Activated gamma-delta T cell treated with anti-CD3 and anti-CD28 coated beads, Interleukin-2, amount 50 U/mL, for 16 hours (primary cell): ENCODE measurements at places on chromosomes 6 and 20.

GRCh38 chr20:33444797-33445560 is 1.4 kb upstream of the SNTA1 start:
- no peak for DNase-seq

DNA sequence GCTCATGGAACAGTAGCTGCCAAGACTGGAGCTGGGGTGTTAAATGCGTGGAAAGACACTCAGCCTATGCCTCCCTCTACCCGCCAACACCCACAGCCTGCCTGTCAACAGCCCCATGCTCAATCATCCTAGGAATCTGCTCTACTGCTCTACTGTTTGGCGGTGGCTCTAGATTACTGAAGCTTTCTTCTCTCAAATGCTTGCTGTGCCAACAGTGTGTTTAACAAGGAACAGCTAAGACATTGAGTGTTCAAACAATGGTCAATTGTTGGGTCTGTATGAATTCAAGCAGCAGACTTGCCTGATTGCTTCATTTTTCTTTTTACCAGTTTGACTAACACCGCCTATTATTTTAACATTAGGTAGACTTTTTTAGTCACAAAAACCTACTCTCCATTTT is 258.6 kb downstream of the SOD2 start:
- no peak for DNase-seq

DNA sequence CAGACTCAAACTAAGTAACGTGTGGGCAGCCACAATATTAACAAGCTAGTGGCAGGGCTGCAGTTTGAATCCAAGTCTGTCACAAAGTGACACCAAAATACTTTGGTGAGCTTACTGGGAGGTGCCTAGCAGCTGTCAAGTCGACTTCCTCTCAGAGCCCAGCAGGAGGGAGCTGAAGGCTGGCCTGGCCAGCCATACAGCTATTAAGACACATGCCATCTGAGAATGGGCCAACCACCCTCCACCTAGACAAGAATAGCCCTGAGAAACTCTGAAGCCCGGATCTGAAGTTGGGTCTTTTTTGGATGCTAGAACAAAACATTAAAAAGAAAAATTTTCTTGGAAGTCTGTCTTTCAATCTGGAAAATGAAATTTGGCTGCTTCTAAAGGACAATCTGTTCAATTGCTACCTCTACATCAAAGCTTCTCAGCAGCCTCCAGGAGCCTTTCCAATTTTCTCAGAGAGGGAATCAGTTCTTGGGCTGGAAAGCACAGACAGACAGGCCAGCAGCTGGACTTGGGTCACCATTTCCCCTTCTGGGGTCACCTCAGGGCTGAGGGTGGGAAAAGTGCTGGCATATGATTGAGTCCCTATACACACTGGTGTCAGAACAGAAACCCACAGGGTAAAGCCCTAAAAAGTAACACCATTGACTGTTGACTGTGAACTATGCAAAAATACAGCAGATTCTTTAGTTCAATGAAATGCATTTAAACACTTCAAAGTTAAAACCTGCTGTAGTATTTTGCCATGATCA is 42.9 kb downstream of the UQCC1 start:
- no peak for DNase-seq

- peak; percentile 40 for DNase-seq
Measured at GRCh38 chr20:51326201-51326819, 216.2 kb downstream of the NFATC2 start.

GRCh38 chr6:106281088-106281487 is 44.5 kb downstream of the ATG5 start:
- DNase-seq, result no peak

DNA sequence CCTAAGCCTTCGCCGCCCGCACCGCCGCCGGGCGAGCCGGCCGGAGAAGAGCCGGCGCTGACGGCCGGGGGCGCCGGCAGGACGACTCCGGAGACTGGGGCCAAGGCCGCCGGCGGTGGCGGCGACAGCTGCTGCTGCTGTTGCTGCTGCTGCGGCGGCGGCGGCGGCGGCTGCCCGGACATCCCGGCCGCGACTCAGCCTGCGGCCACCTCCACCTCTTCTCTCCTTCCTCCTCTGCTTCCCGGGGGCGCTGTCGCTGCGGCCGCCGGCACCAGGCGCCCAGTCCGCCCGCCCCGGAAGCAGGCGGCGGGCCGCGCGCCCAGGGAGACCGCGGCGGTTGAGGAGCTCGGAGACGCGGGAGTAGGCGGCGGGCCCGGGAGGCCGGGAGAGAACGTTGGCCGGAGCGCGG is 307 bp downstream of the RANBP9 start:
- DNase-seq, result peak; percentile 44

GRCh38 chr6:53109612-53110011 is 39.0 kb downstream of the GCM1 start:
- no peak for DNase-seq

- no peak for DNase-seq
Measured at GRCh38 chr6:84581494-84582259, 182.7 kb downstream of the TBX18 start.

GRCh38 chr20:37661519-37661918 is 32.3 kb upstream of the CTNNBL1 start:
- no peak for DNase-seq

GRCh38 chr6:12476484-12476883 is 186.3 kb downstream of the EDN1 start:
- no peak for DNase-seq

- DNase-seq, result no peak
Measured at GRCh38 chr6:151292974-151293687, 53.4 kb downstream of the AKAP12 start.

DNA sequence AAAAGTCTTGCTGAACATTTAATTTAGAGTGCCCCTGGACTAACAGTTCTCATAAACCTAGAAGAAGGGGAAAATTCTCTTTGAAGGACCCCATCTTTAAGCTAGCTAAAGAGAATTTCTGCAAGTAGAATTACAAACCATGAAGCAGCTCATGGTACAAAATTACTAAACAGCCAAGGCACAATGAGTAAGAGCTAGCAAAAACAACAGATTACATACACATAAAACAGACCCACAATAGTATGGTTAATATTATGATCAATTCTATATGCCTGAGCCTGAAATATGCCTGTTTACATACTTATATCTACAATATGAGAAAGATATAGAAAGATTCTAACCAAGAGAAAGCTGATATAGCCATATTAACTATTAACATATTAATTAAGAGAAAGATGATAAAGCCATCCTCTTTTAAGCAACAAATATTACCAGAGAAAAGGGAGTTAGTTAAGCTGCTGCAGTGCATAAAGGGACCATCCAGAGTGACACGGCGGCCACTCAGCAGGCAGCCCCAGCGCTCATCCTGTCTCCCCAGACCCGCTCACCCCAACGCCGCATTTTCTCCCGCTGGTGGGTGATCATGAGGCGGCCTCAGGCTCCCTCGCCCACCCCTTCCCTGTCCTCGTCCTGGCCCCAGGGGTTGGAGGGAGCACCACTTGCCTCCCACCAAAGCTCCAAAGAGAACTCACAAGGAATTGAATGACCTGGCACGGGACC is 98.4 kb upstream of the CARMIL1 start:
- no peak for DNase-seq

DNA sequence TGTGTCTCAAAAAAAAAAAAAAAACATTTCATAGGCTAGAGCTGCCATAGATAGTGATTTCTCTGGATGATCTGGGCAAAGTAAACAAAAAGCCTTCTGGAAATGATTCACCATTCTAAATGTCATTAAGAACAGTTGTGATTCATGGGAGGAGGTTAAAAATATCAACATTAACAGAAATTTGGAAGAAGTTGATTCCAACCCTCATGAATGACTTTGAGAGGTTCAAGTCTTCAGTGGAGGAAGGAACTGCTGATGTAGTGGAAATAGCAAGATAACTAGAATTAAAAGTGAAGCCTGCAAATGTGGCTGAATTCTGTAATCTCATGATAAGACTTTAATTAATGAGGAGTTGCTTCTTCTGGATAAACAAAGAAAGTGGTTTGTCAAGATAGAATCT is 26.8 kb upstream of the MMP24 start:
- no peak for DNase-seq

- DNase-seq, result no peak
Measured at GRCh38 chr6:145749632-145750031, 14.3 kb upstream of the EPM2A start.

DNA sequence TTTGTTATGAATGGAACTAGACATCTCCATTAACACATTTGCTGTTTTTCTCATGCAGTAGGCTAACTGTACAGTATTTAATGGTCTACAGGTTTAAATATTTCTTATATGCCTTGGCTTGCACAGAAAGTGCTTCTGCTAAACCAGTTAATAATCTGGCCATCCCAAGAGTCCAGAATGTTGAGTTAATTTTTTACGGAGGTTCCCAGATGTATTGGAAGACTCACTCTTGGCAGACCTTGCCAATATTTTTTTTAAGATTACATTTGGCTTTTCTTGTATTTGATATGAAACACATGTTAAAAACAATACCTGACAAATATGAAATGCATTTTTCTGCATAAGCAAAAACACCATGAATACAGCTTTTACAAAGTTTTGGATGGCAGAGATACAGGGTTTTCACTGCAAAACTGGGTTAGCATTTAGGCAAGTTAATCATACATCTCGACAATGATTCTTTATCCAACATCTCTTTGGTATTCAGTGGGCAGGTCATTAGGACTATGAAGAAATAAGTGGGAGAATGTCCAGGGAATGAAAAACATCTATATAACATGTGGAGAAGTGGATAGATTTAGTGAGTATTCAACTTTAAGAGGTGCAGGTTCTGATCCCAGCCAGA is 94.0 kb downstream of the SGK1 start:
- DNase-seq, result no peak

- no peak for DNase-seq
Measured at GRCh38 chr20:49320460-49320859, 42.6 kb upstream of the ZNFX1 start.

DNA sequence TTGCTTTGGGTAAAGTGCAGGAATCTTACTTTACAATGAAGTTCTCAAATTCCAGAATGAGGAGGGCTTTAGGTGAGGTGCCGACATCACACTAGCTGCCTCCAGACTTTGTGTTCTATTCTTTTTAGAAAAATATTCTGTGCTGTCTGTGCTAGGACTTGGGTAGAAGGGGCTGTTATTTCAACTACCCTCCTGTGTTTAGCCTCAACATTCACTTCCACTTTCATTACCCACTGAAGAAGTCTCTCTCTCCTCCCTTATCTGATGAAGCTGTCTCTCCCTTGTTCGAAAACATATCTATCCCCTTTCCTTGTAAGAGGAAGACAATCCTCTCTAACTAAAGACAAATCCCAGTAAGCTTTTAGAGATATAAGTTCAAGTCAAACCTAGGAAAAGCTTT is 25.0 kb upstream of the BRPF3 start:
- no peak for DNase-seq

- no peak for DNase-seq
Measured at GRCh38 chr20:50389808-50390684, 120.1 kb upstream of the PTPN1 start.

DNA sequence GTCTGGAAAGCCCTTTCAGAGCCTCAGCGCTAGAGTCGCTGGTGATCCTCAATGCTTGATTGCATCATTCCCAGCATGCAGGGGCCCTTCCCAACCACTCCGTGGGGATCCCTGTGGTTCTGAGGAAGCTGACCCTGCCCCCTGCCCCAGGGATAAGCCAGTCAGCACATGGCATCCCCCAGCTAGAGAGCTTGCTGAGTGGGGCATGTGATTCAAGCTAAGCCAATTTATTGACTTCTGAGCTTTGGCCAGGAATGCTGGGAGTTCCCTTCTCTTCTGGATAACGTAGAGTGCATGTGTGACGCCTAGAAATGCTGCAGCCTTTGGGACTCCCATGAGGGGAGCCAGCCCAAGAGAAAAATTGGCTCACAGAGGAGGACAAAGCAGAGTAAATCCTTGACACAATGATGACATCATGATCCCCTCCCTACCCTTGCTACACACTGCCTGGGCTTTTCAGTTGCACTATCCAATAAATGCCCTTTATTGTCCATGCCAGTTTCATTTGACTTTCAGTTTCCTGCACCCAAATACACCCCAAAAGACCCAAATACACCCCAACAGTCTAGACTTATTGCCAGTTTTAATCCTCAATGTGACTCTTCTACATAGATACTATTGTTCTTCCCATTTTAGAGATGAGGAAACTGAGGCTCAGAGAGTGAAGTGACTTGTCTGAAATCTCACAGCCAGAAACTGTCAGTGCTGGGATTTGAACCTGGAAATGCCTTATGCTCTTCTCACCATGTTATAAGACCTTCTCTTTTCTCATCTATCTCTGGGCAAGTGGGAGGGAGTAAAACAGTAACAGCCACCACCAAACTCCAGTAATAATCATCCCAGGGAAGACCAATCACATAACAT is 34.3 kb downstream of the KCNB1 start:
- no peak for DNase-seq

DNA sequence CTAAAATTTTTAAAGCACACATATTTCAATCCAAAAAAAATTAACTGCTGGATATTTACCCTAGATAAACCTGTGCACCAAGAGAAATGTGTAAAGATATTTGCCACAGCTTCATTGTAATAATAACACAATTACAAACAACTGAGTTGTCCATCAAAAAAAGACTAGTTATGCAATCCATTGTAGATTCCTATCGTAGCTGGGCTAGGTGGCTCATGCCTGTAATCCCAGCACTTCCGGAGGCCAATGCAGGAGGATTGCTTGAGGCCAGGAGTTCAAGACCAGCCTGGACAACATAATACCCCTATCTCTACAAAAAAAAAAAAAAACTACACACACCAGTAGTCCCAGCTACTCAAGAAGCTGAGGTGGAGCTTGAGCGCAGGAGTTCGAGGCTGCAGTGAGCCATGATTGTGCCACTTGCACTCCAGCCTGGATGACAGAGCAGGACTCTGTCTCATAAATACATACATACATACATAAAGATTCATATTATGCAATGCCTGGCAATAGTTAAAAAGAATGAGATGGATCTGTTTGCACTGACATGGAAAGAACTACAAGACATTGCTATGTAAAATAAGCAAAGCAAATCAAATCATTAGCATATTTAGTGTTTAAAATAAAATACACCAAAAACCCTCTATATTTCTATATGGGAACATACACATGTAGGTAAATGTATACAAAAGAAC is 56.5 kb upstream of the CCDC28A start:
- DNase-seq, result no peak

- DNase-seq, result no peak
Measured at GRCh38 chr20:62441987-62442539, 14.7 kb upstream of the RBBP8NL start.

- DNase-seq, result no peak
Measured at GRCh38 chr6:23435126-23435525, 690.9 kb upstream of the NRSN1 start.

GRCh38 chr6:4253604-4254231 is 118.3 kb upstream of the ECI2 start:
- DNase-seq, result no peak

DNA sequence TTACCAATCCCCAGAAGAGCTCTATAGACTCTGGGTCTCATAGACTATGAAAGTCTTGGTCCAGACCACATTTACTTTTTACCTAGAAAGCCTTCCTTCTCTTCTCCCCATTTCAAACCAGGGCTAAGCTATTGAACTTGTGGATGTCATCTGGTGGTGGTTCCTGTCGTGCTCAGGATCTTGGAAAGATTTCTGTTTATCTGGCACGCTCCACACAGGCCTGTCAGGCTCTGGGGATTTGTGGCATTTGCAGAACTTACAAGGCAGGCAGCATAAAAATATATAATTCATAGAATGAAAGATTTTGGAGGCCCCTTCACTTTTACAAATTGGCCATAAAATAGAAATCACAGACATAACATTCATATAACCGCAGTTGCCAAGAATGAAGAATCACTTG is 188.1 kb downstream of the UST start:
- DNase-seq, result no peak

- no peak for DNase-seq
Measured at GRCh38 chr20:56987986-56988385, 278.5 kb downstream of the BMP7 start.
